ENCODE measurements at places on chromosomes 4 and X.

GRCh38 chrX:44157858-44158257 is 184.7 kb upstream of the NDP start:
- DNase-seq, result no peak

DNA sequence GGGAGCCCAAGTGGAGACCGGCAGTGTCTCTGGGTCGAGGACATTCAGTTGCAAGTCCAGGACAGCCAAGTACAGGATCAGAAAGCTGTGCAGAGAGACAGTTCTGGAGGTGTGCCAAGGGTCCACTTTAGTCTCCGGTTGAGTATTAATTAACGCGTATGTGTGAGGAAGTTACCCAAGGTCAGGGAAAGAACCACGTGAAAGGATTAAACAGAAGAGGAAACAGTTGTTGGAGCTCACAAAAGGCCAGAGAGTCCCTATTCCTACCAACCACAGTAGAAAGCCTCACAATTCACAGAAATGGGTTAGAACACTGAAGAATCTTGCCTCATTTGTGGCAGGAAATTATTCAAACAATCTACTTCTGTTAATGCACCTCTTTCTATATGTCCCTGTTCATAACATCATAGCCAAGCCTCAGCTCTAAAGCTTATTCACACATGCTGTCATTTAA is 17.9 kb upstream of the NSUN7 start:
- DNase-seq, result no peak

GRCh38 chr4:2360396-2360730 is 58.1 kb downstream of the ZFYVE28 start:
- DNase-seq, result no peak

- no peak for DNase-seq
These were observed 153.5 kb upstream of the FAM241A start for GRCh38 chr4:111991797-111992196.

GRCh38 chrX:15151267-15152186 is 118.4 kb downstream of the ASB9 start:
- DNase-seq, result peak; percentile 39

DNA sequence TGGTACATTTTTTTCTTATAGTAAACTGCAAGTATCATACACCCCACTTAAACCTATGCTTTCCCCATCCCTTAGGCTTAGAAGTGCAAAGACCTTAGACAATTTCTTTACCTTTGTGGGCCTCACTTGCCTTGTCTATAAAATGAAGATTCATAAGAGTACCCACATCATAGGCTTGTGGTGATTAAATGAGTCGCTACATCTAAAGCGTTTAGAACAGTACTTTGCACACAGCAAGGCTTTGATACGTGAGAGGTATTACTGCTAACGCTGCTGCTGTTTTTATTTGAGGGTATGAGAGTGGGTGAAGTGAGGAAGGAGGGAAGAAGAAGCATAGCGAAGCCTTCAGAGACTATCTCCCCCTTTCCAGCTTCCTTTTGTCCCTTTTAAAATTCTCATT is 87.8 kb upstream of the RPS6KA3 start:
- no peak for DNase-seq

DNA sequence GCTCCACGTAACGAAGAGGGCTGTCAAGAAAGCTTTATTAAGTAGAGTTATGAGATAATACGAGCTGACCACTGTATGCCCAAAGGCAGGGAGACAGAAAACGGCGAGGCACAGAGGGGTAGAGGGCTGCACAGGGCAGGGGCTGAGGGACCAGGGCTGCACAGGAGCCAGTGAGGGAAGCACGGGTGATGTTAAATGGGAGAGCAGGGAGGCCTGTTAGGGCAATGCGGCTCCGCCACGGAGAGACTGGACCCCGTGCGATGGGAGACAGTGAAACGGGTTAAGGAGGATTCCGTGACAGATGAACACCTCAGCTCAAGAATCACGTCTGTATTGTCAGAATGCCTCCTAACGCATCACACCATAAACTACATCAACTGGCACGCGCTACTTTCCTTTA is 25.1 kb downstream of the FAT1 start:
- DNase-seq, result no peak

DNA sequence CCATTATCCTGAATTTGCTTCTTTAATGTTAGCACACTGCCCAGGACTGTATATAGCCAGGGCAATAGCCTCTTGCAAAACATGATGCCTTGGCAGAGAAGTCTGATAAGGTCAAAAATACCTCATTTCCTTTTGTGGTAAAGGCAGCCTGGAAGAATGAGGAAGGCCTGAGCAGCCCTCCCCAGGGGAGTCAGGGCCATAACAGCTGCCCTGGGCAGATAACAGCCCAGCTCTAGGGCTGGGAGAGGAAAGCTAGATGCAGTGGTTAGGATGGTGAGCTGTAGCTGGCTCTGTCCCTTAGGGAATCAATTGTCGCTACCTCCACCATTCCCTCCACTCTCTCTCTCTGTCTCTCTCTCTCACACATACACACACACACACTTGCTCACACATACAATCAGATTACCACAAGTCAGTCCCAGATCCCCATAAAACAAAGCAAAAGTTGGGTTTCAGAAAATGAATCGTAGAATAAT is 29.2 kb downstream of the EFHC2 start:
- no peak for DNase-seq

DNA sequence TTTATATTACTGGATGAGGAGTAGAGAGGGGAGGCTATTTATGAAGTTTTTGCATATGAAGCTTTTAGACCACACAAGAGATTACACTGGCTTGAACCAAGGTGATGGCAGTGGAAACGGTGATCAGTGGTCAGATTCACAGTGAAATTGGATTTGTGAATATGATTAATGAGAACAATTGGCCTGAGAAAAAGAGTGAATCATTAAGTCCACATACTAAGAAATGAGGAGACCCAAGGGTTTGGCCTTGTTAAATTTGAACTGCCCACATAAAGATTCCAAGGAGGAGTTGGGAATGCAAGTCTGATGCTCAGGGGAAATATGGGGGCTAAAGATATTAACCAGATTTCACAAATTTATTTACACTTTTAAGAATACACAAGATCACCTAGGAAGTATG is 155.3 kb upstream of the ADGRL3 start:
- no peak for DNase-seq

- no peak for DNase-seq
These were observed 10.3 kb upstream of the JCHAIN start for GRCh38 chr4:70676554-70677090.

DNA sequence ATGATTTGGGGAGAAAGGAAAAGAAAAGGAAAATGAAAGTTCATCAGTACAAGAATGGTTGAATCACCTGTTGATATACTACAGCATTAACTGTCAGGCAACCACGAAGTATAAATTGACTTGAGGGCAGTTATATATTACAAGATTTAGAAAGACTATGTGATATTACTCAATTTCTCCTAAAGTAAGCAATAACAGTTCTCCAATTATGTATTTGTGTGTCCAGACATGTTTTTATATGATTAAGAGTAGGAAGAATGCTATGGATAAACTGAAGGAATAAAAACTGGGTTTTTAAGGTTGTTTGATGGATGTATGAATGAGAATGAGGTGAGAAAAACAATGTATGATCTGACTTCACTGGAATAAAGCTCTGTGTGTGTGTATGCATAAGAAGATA is 2234.4 kb downstream of the ARAP2 start:
- no peak for DNase-seq

- peak; percentile 36 for DNase-seq
These were observed 1.2 kb downstream of the TMSB4X start for GRCh38 chrX:12975991-12976558.

DNA sequence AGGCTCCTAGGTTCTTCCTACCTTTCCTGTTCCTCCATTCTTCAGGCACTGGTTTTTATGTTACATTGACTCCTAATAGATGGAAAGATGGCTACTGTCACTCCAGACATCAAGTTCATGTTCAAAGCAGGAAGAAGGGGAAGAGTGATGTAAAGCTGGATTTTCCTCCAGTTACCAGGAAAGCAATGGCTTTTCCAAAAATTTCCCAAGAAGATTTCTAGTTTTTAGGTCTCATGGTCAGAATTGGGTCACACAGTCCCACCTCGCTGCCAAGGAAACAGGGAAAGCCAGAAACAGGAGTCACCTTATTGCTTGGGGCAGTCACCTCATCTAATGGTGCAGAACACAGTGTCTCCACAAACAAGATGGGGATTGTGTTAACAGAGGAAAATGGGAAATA is 21.5 kb downstream of the RXFP1 start:
- DNase-seq, result no peak

DNA sequence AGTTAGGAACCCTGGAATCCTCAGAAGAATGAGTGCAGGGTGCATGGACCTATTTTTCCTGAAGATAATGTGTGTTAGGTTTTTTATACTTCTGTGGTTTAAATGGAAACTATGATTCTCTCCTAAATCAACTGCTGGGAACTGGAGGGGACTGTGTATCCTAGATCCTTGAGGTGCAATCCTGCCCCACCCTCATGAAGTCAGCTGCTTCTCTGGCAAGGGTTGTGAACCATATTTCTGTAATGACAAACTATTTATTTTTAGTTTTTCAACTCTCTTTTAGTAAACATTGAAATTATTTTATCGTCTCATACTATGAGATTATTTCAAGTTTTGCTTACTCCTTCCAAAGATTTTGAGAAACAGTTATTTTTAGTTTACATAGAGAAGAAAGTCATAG is 25.8 kb upstream of the VEGFC start:
- no peak for DNase-seq

- DNase-seq, result no peak
These were observed 3.4 kb upstream of the USP9X start for GRCh38 chrX:41081821-41082220.

- no peak for DNase-seq
These were observed 55.4 kb downstream of the ZCCHC12 start for GRCh38 chrX:118878977-118879376.

DNA sequence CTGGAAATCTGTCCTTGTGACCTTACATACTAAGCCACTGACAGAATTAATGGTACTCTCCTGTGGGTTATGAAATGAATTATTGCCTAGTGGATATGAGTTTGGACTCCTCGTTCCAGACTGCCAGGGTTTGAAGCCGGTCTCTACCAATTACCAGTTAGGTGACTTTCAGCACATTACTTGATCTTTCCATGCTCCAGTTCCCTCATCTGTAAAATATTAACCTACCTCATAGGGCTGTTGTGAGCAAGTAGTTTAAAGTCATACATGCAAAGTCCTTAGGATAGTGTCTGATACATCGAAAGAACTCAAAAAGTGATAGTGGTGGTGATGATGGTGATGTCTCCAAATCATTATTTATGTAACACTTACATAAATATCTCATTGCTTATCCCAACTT is 373.5 kb upstream of the ARX start:
- no peak for DNase-seq

GRCh38 chr4:38582445-38582844 is 81.6 kb upstream of the KLF3 start:
- no peak for DNase-seq

DNA sequence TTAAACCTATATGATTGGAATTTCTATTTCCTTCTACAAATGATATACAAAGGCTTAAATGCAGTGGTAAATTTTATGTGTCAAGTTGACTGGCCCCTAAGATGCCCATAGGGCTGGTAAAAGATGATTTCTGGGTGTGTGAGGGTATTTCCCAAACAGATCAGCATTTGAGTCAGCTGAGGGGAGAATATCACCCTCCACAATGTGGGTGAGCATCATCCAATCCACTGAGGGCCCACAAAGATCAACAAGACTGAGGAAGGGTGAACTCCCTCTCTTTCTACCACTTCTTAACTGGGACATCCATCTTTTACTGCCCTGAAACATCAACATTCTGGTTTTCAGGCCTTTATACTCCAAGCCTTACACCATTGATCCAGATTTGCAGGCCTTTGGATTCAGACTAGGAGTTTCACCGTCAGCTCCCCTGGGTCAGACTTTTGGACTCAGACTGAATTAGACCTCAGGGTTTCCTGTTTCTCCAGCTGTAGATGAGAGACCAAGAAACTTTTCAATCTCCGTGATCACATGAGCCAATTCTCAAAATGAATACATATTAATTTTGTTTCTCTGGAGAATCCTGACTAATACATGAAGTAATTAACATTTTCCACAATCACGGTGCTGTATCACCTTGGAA is 1020.7 kb upstream of the SLIT2 start:
- DNase-seq, result no peak

GRCh38 chr4:26235500-26235899 is 85.3 kb upstream of the RBPJ start:
- DNase-seq, result no peak

GRCh38 chr4:154602404-154603020 is 9.9 kb downstream of the FGG start:
- DNase-seq, result no peak

DNA sequence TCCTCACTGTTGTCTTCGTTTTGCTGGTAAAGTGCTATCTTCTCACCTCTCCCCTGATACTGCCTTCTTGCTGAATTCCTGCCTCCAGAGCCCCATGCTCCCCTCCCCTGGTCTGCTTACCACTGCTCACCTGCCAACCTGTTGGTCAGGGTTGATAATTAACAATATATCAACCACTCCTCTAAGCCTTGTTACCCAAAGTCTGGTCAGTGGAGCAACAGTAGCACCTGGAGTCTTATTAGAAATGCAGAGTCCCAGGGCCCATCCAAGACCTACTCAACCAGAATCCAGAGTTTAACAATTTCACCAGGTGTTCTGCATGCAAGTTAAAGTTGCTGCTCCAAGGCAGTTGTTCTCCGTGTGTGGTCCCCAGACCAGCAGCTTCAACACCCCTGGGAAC is 55.0 kb downstream of the EFNB1 start:
- DNase-seq, result no peak

- DNase-seq, result no peak
These were observed 830.9 kb downstream of the TECRL start for GRCh38 chr4:63578383-63578782.

DNA sequence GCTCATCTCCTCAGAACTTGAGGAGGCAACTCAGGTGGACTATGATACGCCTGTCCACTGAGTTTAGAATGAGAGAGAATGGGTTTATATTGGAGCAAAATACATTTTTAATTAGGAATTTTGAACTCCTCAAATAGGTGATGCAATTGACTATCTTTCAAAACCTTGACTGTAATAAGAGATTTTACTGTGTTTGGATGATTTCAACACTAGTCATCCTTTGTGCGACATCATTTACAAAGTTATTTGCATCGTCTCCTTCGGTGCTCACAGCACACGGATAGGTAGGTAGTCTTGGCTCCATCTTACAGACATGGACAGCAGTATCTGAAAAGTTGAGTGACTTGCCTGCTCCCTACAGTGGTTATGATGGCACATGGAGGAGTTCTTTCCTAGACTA is 67.0 kb downstream of the AASDH start:
- DNase-seq, result no peak

GRCh38 chr4:147513091-147513490 is 32.2 kb downstream of the EDNRA start:
- DNase-seq, result no peak

- no peak for DNase-seq
These were observed 2.0 kb downstream of the ANXA3 start for GRCh38 chr4:78553529-78554060.

DNA sequence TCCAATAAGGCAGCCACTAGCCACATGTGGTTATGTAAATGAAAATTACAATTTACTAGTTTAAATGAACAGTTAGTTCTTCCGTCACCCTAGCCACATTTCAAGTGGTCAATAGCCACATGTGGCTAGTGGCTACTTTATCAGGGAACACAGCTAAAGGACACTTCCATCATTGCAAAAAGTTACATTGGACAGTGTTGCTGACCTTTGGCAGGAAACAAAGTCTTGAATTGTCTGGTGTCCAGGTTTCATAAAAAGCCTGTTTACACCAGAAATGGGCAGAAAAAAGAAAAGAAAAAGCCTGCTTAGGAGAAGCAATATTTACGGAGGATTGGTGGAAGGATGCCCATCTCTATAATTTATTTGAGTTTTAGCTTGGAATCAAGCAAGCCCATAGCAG is 38.6 kb downstream of the RWDD4 start:
- no peak for DNase-seq

- no peak for DNase-seq
These were observed 4.2 kb upstream of the PKD2 start for GRCh38 chr4:88003261-88003660.

GRCh38 chrX:42505016-42505415 is 272.9 kb downstream of the PPP1R2C start:
- no peak for DNase-seq

All from activated CD4-positive, alpha-beta T cell treated with anti-CD3 and anti-CD28 coated beads, Interleukin-2, amount 50 U/mL, for 4 hours (primary cell).